SJSA1 (cell line): ENCODE measurements at places on chromosomes 6 and 20.

DNA sequence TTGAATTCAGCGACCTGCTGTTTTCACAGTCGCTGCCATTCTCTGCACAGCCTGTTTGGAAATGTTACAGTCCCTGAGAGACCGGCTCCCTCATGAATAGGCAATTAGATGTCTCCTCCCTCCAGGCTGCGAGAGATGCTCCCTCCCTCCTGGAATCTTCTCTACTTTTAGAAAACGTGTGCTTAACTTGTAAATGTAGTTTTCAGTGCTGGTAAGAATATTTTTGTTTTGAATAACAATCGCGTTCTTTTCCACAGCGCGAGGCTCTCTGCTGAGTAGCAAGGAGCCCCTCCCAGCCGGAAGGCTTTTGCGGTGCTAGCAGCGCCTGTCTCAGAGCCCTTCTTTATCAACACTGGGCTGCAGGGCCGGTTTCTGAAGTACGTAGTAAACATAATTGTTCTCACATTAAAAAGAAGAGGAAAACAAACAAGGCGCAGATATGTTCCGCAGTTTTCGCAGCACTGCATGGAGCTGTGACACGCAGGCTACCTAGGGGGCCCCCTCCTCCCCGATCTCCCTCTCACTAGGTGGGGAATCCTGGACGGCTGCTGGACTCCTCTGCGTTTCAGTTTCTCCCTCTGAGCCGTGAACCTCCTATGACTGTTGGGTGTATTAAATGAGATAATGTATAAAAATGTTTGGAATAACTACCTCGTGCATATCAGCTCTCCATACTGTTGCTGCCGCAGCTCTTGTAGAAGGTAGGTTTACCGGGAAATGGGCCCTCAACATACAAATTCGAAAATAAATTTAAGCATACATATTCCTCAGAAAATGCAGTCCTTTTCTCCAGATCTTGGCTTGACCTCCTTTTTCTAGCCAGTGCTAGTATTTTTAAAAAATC is 79.0 kb upstream of the SPACA1 start:
- peak; percentile 33 for DNase-seq

- no peak for DNase-seq
Measured at GRCh38 chr6:121426686-121427085, 8.8 kb upstream of the GJA1 start.

- DNase-seq = no peak
Measured at GRCh38 chr20:18541741-18542140, 25.5 kb upstream of the SMIM26 start.

- DNase-seq = no peak
Measured at GRCh38 chr20:50598074-50598473, 87.9 kb downstream of the PTPN1 start.

GRCh38 chr6:15987569-15987968 is 141.3 kb upstream of the MYLIP start:
- no peak for DNase-seq

- no peak for DNase-seq
Measured at GRCh38 chr6:127446356-127446755, 12.8 kb downstream of the KIAA0408 start.

DNA sequence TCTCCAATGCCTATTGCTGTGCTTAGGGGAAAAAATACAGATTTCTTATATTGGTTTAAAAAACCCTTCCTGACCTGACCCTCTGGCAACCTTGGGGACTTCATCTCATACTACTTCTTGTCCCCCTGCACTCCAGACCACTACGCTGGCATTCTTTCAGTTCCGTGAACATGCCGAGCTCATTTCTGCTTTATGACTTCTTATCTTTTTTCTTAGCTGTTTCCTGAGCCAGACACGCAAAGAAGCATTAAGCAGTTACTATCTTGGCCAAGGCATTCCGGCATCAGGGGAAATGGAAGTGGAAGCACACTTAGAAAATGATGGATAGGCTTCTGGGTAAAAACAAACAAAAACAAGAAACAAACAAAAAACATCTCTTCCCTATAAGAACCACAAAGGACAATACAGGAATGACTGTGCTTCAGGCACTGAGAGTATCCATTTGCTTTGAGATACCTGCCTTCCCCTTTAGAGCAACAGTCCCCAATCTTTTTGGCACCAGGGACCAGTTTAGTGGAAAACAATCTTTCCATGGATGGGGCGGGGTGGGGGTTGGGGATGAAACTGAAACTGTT is 4.4 kb upstream of the CCDC28A start:
- no peak for DNase-seq

GRCh38 chr20:40279390-40279789 is 409.6 kb downstream of the MAFB start:
- DNase-seq = peak; percentile 70

GRCh38 chr6:111761212-111761611 is 112.0 kb downstream of the FYN start:
- DNase-seq = no peak
